ENCODE measurements at places on chromosomes 3 and 15.

- DNase-seq: no peak
Observed at GRCh38 chr3:117735481-117736101, 1026.0 kb downstream of the TUSC7 start.

DNA sequence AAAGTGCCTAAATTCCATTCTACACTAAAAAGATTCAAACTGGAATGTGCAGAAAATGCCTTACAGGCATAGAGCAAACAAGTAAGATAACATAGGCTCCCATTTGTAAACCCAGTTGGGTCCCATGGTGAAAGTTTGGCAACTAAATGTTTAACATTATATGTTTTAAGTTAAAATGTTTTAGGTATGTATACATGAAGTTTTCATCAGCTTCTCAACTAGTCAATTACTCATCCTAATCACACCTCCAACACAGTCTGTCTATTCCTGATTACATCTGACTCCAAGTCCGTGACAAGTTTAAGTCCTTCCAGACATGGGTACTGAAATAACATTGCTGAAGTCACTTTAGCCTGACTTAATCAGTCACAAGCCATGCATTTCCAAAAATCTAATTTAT, 25.0 kb downstream of the MYLK start:
- no peak for DNase-seq

- DNase-seq: no peak
Observed at GRCh38 chr3:151283907-151284461, 5.6 kb upstream of the P2RY14 start.

DNA sequence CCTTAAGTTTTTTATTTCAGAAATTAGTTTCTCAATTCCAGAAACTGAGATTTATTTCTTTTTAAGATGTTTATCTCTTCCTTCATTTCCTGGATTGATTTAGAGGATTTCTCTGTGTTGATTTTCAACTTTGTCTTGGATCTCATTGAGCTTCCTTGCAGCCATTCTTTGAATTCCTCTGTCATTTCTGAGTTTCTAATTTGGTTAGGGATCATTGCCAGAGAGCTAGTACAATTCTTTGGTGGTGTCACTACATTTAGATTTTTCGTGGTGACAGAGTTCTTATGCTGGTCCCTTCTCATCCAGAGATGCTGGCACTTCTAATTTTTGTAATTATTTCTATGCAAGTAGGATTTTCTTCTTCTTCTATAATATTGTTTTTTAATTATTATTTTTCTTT, 691.1 kb upstream of the NAALADL2 start:
- DNase-seq: no peak

DNA sequence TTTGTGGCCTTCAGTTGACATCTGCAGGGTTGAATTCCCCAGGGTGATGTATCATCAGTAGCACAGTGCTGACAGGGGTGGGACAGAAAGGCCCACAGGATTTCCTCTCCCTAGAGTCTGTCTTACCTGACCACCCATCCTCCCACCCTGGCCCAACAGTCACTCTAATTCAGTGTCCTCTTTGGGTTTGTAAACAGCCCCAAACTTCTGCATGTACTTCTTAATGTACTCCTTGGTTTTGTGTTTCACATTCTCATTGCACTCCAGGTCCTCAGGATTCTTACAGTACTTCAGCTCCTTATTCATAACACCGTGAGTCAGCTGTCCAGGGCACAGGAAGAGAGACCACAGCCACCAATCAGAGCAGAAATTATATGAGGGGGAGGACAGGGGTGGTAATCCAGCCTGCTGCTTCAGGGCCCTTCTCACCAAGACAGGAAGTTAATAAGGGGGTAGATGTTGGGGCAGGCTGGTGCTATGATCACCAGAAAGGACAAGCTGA, 37.5 kb downstream of the NBEAL2 start:
- no peak for DNase-seq

- DNase-seq: no peak
Observed at GRCh38 chr3:169579116-169579710, 84.3 kb downstream of the MECOM start.

GRCh38 chr15:35485411-35485810, 60.6 kb downstream of the DPH6 start:
- DNase-seq: no peak

- no peak for DNase-seq
Observed at GRCh38 chr3:111269777-111270176, 198.2 kb downstream of the NECTIN3 start.

- DNase-seq: no peak
Observed at GRCh38 chr3:158773166-158773565, 28.7 kb upstream of the MFSD1 start.

- no peak for DNase-seq
Observed at GRCh38 chr3:70728311-70728710, 415.9 kb upstream of the MDFIC2 start.

DNA sequence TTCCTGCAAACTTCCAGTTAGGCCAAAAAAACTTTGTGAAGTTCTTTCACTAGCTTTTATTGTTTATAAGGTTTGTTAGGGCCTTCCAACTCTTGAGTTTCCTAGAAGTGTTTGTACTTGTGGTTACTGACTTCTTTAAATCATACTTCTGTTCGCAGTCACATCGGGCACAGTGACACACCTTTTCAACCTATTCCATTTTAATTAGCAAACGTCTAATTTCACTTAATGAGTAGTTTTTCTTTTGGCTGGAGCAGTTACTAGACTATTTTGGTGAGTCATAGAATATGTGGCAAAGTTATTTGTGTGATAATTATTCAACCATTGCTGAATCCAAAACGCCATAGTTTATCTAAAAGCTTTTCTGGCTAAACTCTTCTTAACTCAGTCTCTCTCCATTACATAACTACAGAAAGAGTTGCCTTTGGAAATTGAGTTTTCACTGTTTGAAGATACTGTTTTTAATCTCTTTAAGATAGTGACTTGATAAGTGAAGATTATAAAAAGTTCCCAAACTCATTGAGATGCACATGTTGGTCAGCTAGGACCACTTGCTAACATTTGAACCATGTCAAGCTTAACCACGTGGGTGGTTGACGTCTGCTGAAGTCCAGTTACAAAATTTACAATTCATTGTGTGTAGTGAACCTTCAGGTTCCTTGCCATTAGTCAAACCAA, 21.5 kb downstream of the CNOT10 start:
- no peak for DNase-seq

DNA sequence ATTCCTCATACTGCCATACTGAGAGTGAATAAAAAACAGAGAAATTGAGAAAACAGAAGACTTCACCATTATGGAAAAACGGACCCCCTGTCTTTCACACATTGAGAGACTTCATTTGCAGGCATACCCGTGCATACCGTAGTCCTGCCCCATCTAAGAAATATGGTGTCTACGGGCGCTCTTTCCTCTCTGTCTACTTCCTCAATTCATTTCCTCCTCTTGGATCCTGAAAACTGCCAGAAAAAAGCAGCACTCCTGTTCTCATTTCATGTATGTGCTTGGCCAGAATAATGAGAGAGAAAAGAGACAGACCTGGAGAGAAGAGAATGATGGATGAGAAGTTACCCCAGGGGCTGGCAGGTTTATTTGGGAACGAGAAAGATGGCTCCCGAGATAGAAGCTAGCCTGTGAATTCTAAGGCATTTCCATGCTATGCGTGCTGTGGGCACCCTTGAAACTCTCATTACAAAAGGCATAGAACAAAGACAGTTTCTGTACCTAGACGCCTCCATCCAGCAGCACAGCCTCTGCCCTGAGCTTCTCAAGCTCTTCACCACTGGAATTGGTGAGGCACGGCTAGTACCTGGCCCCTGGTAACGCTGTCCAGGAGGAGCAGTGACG, 62.5 kb upstream of the EPHB3 start:
- no peak for DNase-seq

DNA sequence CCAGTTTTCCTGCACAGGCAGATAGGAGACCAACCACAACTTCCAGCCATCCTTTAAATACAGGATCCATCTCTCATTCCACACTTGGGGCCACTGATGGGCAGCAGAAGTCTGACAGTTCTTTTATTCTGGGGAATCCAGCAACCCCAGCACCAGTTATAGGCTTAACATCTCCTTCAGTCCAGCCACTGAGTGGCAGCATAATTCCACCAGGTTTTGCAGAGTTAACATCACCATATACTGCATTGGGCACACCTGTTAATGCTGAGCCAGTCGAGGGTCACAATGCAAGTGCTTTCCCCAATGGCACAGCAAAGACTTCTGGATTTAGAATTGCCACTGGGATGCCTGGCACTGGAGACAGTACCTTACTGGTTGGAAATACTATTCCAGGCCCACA, 2.9 kb downstream of the NPAP1 start:
- no peak for DNase-seq

DNA sequence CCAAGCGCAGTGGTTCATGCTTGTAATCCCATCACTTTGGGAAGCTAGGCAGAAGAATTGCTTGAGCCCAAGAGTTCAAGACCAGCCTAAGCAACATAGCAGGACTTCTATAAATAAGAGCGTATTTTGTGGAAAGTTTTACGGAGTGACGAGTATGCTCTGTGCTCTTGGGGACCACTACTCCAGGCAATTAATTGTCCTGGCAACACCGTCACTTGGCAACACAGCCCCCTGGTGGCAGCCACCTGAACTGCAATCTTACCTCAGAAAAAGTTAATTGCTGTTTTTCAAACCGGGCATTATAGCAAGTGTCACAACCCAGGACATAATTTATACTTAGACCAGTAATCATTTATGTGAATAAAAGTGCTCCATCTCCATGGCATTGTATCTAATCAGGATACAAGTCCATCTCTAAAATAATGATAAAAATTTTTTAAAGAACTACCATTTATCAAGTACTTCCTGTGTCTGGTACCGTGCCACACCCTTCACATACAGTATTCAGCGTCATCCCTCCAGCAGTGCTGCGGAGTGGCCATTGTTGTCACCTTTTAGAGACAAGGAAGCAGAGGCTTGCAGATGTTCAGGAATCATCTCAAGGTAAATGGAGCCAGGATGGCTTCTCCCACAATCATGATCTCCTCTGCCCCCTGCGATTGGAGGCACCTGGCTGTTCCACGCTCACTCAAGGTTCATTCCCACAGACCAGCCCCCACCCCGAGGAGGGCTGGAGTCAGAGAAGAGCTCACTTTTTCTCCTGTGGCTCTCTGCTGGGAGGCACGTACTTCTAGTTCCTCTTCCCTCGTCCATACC, 34.5 kb downstream of the PLA2G4D start:
- peak; percentile 36 for DNase-seq

DNA sequence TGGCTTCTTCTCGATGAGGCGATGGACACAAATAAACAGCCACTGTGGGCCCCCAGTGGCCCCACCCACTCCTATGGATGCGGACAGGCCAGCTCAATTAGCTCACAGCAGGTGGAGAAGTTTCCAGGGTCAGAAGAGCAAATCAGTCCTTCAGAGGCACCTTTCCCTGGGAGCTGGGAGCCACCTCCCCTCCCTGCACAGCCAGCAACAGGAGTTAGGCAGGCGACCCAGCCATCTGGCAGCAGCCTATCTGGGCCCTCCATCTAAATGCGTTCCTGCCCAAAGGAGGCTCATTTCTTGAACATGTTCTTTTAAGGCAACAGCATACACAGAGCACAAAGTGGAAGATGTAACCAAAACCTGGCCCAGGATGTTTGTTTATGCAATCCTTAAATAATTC, 211.9 kb upstream of the ARRDC4 start:
- DNase-seq: no peak

GRCh38 chr3:172982736-172983364, 158.2 kb downstream of the SPATA16 start:
- no peak for DNase-seq

DNA sequence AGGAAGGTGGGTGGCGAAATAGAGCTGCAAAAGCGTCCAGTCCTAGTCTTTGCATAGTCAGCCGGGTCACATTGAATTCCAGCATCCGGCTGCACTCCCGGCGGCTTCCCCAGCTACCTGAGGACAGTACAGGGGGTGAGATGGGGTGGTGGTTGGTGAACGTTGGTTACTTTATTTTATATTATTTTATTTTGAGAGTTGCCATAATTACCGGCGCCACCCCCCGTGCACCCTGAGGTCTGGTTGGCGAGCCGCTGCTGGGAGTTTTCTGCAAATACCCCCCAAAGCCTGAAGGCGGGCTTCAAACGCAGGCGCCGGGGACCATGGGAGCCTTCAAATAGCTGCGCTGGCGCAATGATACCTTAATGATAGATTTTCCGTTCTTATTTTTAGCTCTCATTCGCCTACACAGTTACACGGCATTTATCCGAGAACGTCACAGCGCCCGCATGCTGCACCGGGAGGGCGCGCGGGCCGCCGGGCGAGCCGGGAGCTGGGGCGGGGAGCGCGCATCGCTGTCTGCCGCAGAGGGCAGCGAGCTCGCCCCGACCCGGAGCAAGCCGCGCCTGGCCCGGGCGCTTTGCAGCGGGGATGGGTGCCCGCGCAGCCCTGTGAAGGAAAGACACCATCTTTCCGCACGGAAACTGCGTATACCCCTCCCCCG, 756 bp upstream of the RASGRF1 start:
- DNase-seq: no peak

DNA sequence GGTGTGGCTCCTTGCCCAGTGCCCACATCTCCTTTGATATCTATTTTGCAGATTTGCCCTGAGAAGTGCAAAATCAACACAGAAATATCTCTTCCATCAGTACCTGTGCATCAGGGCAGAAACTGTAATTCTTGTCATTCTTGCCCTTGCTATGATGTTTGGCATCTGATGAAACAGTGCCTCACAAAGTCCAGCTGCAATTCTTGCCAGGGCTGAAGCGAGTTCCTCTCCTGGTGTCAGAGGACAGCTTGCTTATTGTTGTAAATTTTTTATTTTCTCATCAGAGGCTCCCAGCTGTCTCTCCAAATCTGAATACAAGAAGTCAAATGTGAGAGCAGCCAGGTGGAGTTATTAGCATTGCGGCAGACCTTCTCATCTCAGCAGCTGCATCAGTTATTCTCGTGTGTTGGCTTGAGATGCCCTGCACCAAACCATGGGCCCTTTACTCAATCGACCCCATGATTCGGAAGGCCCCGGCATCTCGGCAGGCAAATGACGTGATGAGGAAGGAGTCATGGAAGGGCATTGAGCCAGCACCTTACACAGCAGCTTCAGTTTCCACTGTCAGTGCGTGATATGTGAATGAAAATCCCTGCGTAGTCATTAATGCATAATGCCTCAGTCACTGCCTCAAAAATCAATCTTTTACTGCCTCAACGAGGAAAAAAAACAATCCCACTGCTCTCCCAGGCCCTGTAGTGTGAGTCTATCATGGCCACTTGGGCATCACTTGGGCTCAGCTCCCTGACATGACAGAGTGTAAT, 93.4 kb downstream of the CCNL1 start:
- no peak for DNase-seq

DNA sequence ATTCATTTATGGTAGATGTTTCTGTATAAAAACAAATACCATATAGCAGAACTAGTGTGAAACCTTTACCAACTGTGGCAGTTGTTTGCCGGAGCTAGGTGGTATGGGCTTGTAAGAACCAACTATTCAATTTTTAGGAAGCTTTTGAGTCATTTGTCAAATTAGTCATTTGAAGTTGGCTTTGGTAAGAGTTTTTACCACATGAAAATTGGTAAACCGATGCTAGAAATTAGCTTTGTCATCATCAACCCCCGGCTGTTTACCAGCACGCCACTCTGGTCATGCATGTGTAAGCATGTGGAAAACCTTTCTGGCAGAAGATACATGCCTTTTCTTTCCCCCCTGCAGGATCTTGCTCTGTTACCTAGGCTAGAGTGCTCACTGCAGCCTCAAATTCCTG, 63.3 kb downstream of the IL1RAP start:
- no peak for DNase-seq
